ENCODE measurements at places on chromosomes 13 and 19.

DNA sequence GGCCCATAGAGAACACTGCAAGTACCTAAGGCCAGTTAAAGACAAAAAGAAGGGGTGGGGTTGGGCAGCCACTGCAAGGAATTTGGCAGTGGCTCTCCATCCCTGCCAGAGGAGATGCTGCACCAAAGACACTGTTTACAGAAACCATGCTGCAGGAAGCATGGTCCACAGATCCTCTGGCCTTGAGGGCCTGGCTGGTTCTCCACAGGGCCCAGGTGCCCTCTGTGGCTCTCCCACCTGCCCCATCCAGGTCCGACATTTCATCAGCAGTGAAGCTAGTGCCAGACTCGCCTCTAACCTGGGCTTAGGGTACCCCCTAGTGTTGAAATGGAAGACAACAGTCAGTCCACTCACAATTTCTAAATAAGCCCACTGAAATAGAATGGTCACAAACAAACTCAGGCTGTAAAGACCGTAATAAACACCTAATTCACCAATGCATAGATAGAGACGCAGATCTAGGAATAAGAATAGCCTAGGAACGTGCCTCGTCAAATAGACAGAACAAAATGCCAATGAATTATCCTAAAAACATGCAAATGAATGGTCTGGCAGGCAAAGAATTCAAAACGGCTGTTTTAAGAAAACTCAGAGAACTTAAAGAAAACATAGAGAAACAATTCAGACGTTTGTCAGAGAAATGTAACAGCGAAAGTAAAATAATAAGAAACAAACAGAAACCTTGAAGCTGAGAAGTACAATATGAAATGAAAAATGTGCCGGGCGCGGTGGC, 23.3 kb downstream of the LYPD4 start:
- DNase-seq, result peak; percentile 69

DNA sequence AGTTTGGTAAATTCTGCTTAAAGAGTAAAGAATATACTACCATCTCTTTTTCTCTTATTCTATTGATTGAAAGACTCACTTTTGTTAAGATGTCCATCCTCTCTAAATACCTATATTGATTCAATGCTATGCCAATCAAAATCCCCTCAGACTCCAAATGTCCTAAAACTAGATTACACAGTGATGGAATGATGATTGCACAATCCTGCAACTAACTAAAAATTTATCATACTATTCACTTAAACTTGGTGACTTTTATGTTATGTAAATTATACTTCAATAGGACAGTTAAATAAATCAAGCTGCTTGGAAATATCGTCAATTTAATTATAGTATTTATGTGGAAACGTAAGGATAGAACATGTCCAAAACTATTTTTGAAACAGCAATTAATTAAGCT, 2765.1 kb upstream of the PCDH20 start:
- DNase-seq, result no peak

DNA sequence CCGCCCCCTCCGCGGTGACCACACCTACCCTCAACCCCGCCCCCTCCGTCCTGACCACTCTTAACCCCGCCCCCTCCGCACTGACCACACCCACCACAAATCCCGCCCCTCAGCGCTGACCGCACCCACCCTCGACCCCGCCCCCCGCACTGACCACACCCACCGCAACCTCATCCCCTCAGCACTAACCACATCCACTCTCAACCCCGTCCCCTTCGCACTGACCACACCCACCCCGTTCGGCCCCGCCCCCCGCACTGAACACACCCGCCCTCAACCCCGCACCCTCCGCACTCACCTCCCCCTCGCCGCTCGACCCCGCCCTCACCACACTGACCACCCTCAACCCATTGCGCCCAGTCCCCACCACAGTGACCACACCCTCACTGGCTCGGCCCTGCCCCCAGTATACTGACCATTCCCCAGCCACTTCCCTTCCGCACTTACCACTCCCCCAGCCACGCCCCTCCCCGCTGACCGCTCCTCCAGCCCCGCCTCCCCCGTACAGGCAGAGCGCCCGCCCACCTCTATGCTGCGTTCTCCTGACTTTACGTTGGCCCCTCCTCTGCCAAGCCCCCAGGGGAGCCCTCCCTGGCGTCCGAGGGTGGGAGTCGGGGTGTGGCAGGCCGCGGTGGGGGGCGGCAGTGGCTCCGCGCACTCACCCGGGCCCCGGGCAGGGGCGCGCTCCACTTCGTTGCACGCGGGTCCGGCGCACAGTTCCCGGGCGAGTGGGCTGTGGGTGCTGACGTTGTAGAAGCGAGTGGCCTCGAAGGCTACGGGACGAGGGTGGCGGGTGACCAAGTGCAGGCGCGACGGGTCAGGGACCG, 8.4 kb downstream of the F2RL3 start:
- peak; percentile 80 for DNase-seq

DNA sequence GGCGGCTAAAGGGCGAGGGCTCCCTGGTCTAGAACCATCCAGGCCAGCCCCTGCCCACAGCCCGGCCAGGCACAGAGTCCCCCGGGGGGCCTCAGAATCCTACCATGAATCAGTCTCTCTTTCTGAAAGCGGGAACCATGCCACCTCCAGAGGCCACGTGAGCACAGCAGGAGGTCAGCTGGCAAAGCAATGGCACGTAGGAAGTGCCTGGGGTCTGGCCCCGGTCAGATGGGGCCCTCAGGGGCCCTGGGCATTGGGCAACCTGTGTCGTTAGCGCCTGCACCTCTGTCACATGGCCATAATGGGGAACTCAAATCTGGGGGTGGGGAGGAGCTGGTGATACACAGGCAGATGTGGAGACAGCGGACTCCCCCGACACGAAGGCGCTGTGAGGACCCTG, 8.8 kb downstream of the MFSD12 start:
- DNase-seq, result no peak

DNA sequence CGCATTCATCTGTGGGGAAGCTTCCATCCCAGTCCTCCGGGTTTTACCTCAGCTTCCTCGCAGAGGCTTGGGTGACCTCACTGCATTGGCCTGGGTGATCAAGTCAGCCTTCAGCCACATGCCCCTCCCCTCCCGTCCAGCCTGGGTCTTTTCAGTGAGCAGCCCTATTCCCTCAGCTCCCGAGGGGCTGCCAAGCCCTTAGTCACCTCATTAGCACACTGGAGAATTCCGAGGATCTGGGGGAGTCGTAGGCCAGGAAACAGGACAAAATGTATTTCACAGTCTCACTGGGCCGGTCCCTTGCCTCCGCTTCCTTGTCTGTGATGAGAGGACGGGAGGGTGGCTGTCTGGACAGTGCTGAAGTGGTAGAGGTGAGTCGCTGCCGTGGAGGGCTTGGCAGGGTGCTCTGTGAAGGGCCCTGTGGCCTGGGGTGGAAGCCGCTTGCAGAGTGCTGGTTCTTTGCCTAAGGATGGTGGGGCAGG, 19.9 kb downstream of the KDM4B start:
- DNase-seq, result peak; percentile 70

DNA sequence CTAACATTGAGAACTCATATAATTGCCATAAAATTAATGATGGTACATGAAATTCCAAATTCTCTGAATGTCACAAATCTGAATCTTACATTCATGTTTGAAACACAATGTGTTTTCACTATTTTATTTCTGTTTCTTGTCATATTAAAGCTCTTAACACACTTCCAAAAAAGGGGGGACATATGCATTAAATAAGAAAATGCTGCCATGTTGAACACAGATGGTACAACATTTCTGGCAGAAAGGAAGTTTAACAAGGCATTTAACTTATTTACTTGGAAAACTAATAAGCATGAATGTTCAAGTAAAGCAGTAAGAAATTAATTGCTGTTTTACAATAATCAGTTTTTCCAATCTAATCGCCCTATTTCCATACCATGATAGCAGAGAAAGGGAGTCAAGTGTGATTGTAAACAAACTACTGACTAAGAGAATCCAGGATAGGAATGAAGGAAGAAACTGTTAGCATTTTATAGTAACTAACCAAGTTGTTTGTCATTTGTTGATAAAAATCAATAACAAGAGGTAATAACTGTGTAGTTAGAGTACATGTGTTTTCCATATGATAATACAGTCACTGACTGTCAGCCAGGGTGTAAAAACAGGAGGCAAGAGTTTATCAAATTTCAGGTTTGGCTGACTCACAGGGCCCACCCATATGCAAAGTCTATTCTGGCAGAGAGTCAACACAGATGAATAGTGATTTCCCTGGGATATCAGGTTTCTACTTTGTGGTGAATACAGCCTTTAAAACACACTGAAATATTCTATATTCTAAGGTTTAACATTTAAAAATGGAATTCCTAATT, 5.7 kb upstream of the FOXO1 start:
- DNase-seq, result peak; percentile 32

DNA sequence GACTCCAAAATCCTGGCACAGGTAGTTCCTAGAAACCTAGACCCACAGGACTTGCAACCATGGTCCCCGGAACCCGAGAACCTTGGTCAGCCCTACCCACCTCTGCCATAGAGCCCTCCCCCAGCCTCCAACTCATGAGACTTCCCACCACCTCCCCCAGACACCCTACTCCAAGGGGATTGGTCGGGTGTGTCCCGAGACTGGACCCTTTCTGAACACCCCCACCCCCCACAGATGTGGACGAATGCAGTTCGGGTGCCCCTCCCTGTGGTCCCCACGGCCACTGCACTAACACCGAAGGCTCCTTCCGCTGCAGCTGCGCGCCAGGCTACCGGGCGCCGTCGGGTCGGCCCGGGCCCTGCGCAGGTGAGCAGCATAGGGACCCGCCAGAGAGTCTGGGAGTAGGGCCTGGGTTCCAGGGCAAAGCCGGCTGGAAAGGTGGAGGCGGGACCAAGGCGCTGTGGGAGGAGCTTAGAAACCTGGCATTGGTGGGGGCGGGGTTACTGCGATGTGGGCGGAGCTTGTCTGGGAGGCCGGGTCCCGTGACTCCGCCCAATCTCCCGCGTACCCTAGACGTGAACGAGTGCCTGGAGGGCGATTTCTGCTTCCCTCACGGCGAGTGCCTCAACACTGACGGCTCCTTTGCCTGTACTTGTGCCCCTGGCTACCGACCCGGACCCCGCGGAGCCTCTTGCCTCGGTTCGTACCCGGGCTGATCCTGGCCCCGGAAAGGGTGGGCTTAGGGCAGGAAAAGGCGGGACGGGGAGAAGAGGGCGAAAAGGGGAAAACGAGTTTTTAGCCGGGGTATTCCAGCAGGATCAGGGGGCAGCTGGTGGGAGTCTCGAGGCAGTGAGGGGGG, 11.9 kb downstream of the LTBP4 start:
- DNase-seq, result no peak

GRCh38 chr13:72221276-72221962, 354.4 kb upstream of the DACH1 start:
- peak; percentile 26 for DNase-seq

GRCh38 chr13:64033921-64034320, 2618.3 kb upstream of the PCDH20 start:
- DNase-seq, result no peak

- DNase-seq, result no peak
Observed at GRCh38 chr13:31896427-31896826, 135.1 kb upstream of the FRY start.

GRCh38 chr19:3975637-3976087, 4.8 kb upstream of the DAPK3 start:
- DNase-seq, result no peak

- DNase-seq, result peak; percentile 89
Observed at GRCh38 chr19:15640294-15640903, at the start of gene CYP4F3. Gene CYP4F3 (plus strand): TSS chr19:15640897. CDS start chr19:15641416, 519 bp downstream.

DNA sequence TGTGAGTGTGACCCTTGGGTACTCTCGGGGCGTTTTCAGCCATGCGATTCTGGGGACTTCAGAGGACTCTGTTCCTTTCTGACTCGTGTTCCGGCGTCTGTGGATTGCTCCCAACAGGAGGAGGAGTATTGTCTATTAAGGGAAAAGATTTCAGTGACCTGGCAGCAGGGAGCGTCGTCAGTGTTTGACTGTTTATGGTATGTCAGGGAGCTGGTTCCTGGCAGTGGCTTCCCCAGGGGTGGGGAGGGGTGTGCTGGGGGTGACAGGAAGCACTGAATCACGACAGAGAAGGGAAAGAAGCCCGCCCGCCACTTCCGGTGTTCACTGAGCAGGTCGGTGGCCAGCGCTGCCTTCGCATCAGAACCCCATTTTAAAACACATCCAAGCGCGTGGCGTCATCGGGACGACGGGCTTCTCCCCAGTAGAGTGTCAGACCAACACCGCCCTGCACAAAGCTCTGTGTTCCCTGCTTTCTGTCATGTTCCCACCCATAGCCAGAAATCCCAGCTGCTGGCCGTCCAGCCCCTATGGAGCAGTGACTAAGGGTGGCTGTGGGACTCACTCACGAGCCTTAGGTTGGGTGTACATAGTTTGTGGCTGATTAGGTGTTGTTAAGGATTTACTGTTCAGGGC, 33.8 kb downstream of the COL4A2 start:
- DNase-seq, result no peak

DNA sequence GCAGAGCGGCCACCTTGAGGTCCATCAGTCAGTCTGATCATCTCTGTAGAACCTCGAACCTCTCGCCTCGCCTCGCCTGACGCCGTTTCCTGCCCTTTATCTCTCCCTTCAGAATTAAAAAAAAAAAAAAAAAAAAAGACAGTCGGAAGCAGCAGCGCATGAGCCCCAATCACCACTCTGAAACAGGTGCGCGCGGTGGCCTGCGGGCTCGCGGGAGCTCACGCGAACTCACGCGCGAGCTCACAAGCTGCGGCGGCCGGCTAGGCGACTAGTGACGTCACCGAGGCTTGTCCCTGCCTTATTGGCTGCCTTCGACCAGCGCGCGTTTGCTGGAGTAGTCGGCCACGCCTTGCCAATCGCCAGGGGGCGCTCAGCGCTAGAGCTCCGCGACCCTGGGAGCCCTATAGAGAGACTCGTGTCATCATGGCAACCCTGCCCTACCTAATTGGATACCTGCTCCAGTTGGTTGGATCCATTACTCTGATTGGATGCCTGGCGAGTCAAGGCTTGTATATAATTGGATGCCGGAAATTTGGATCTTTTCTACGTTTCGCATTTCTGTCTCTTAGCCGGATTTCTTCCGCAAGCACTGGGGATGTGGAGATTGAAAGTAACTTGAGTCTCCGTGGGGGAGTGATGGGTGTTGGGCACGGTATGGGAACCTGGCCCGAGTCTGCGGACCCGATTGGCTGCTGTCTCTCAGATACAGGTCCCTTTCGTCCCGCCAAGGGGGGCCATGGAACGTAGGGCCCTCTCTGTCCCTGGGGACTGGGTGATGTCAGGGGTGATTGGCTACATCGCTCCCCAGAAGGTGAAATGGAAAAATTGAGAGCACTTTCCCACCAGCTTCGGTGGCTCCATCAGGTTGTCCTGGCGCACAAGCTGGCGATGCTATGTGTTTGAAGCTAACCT, 31.6 kb downstream of the SYT3 start:
- peak; percentile 90 for DNase-seq

GRCh38 chr19:48290401-48290770, 20.5 kb downstream of the ZNF114 start:
- DNase-seq, result peak; percentile 59

DNA sequence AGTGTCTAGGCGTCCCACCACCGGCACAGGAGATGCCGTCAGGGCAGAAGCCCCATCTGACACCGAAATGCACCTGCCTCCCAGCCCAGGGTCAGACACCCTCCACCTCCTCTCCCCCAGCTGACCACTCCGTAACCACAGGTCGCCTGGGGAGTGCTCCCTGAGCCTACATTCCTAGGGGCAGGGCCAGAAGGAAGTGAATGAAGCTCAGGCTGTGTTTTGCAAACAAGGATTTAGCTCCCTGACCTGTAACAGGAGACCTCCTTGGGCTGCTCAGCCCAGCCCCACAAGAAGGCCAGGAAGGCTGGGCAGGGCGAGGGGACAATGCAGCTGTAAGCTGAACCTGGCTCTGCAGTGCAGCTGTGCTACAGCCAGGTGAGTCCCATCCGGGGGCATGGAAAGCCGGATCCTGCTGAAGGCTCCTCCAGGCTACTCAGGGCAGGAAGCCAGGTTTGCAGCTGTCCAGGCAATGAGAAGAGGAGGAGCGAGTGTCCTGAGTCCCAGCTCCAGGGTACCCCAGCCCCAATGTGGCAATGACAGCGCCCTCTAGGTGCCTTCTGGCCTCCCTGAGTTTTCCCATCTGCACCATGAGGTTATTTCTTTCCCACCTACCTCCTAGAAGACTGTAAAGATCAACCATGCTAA, 42.1 kb downstream of the RHPN2 start:
- no peak for DNase-seq
